ENCODE measurements at places on chromosomes 16 and 17. TPM values are rescaled to one million over a fixed set of nuclear protein-coding genes. Genes with fewer than 3 reads are reported as not detected.
A peak's percentile ranks its signal among the peaks of the same experiment; 100 is the strongest.

GDPD1 gene
- 1.6 TPM for total RNA-seq

CCL7 gene
- total RNA-seq: not detected

C16orf86 gene
- 2.6 TPM for total RNA-seq

LRRC37B gene
- total RNA-seq: 10.3 TPM

- DNase-seq: no peak
Measured at GRCh38 chr16:48438414-48438813, 53.2 kb upstream of the SIAH1 start.

GRCh38 chr17:78882540-78883088 is 20.4 kb downstream of the CEP295NL start:
- peak; percentile 63 for DNase-seq

Measured in muscle of leg (tissue), 16 donors.